ENCODE measurements at places on chromosomes 1 and 21.

GRCh38 chr1:212620293-212620692 is 11.7 kb downstream of the ATF3 start:
- no peak for DNase-seq

GRCh38 chr1:12052008-12052573 is 11.0 kb upstream of the TNFRSF8 start:
- no peak for DNase-seq

DNA sequence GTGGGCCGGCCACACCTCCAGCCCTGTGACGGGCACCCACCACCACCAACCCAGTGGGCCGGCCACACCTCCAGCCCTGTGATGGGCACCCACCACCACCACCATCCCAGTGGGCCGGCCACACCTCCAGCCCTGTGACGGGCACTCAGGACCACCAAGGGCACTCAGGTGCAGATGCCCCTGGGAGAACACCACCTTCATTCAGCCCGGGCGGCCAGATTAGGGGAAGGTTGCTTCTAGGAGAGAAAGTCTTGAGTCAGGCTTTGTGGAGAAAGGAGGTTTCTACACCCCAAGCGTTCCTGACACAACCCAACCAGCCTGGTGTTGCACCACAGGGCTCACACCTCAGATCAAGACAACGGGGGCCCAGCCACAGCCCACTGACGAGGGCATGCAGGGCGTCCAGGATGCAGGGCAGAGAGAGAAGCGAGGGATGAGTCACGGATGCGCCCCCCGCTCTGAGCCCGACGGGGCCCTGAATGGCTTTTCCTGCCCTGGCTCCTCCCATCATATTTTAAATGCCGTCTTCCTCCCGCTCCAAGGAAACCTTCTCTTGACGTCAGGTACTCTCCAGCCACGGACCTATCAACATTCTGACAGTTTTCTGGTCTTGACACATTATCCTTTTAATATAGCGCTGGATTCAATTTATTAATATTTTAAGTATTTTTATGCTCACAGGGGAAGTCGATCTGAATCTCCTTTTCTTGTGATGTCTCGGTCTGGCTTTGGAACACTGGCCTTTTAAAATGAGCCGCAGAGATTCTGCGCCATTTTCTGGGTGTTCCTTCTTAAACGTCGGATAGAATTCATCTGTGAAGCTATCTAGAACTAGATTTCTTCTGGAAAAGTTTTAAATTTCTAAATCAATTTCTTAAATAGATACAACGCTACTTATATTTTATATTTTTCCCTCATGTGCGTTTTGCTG is 631 bp upstream of the SPATC1L start:
- DNase-seq = peak; percentile 72

GRCh38 chr1:7667159-7667558 is 103.9 kb upstream of the VAMP3 start:
- no peak for DNase-seq

- no peak for DNase-seq
Observed at GRCh38 chr1:55168353-55168752, 46.8 kb downstream of the USP24 start.

GRCh38 chr1:58874757-58875755 is 91.2 kb upstream of the JUN start:
- no peak for DNase-seq

DNA sequence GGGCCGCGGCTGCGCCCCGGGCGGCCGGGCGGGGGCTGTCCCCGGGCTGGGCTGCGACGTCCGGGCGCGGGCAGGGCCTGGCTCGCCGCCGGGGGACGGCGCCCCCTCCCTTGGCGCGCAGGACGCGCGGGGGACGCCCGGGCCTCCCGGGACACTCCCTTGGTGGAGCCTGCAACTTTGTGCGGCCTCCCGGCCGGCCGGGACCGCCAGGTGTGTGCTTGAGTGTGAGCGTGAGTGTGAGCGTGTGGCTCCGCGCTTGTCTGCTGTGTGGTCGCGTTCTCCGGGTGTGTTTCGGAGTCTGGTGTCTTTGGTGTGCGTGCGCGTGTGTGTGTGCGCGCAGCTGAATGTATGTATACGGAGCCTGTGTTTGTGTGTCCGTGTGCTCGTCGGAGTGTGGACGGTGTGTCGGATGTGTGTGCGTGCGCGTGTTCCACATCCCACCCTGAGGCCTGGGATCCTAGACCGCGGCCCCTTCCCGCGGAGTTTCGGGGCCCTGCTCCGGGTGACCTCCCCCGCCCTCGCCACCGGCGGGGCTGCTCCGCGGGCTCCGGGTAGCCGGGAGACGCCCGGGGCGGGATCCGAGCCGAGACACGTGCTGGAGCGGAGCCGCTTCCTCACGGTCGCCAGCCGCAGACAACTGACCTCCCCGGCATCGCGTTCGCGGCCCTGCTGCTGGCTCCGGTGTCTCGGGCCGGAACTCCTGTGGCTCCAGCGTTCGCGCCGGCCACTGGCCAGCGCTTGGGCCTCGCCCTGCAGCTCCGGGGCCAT is 1.7 kb downstream of the PTPRU start:
- DNase-seq = no peak
